Caki2 (cell line): ENCODE measurements at places on chromosomes 7 and 10. TPM values are rescaled to one million over a fixed set of nuclear protein-coding genes. Genes with fewer than 3 reads are reported as not detected.

GRCh38 chr10:12388671-12389070 is 39.3 kb downstream of the CAMK1D start:
- no peak for DNase-seq

DNA sequence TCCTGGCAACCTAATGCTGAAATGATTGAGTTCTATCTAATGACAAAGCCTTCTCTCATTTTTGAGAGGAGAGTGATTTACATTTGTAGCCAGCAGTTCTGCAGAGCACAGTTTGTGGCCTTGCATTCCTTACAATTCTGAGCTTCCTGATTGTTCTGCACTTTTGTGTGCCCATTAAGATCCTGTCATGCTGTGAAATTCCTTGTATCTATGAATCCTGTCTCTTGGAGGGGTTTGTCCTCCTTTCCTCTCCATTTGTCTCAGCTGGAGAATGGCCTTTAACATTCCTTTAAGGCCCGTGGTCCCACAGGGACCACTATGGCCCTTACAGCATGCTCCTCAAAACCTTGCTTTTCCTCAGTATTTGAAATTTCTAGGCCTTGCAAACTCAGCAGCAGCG is 10.4 kb downstream of the KLHL7 start:
- DNase-seq: no peak

DNA sequence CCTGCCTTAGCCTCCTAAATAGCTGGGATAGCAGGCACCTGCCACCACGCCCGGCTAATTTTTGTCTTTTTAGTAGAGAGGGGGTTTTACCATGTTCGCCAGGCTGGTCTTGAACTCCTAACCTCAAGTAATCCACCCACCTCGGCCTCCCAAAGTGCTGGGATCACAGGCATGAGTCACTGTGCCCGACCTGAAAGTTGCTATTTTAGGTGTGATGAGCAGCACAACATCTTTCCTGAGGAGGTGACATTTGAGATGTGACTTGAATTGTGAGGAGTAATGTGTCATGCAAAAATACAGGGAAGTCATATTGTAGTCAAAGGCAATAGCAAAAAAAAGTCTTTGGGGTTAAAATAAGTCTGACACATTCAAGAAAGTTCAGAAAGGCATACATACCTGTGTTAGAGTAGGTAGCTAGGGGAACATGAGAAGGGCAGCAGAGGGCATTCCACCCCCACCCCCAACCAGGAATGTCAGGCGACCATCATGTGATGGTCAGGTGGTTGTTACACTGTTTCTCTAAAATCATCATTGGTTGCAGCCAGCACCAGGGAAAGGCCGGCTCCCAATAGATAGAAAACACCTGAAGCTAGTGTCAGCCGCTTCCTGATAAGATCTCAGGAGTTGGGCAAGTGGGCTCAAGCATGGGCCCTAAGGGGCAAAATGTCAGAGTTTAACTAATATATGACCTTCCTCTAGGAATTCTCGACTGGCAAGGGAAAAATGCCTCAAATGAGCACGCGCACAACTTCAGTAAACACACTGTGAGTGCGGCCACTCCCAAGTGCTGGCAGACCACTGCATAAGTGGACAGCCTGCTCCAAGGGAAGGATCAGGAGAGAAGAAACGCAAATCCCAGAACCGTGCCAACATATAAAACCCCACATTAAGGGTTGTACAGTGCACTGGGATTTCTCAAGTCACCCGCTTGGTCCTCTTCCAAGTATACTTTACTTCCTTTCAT is at the start of gene TACC2:
TACC2 (plus strand) TSS at position 803 of the 964 bp plus-strand sequence. CDS start 32,819 bp downstream, outside the sequence.
- DNase-seq: no peak

- no peak for DNase-seq
Observed at GRCh38 chr7:155753446-155753965, 58.8 kb downstream of the SHH start.

DNA sequence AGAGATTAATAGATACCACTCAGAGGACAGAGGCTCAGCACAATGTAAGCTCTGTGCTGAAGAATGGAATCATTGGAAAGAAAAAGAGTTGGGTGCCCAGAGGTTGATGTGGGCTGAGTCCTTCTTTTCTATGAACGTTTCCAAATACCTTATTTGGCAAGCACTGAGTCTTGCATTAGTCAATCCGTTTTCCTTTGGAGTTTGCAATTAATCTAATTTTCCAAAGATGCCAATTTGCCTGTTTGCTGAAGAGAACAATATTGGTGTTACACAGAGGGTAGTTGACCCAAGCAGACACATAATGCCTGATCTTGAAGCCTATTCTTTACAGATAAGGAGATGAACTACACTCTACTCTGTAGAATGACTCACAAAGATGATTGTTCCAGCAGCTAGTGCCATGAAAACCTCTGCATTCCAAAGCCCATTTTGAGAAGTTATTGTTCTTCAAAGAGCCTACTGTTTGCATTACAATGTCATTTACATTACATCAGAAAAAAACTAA is 55.4 kb upstream of the MET start:
- no peak for DNase-seq

- DNase-seq: no peak
Observed at GRCh38 chr10:13092291-13093102, 7.5 kb upstream of the OPTN start.

DNA sequence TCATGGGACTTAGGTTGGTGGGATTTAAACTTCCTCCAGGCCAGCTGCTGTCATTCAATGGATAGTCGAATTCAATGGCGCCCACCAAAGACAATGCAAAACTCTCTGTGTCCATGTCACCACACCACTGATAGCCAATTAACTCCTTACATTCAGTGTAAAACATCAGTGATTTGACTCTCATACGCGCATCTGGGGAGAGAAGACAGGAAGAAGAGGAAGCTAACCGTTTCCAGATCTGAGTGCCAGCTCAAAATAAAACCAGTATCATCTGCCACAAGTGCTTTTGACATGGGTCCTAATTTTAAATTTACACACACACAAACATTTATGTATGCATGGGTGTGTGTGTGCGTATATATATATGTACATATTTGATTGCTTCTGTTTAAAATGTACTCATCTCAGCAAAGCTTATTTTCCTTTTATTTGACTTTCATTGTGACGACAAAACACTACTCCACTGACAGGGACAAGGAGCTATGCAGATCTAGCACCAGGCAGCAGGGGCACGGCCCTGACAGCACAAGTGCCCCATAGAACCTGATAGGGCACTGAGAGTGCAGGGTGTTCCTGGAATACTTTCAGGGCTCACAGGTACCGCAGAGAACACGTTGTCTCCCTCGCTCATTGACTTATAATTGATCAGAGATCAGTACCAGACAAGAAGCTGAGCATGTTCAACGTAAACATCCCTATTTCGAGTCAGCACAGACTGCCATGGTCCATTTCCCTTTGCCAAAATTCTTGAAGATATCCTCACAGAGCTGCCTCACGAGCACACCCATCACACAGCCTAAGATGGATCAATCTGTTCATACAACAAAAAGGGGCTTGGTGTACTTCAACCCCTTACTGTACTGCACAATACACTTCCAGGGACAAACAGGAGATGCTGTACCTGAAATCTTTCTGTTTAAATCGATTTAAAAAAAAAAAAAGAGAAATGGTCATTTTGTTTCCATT is 176.1 kb downstream of the COBL start:
- DNase-seq: no peak

- no peak for DNase-seq
Observed at GRCh38 chr10:96275685-96276418, 4.5 kb upstream of the BLNK start.

- peak; percentile 17 for DNase-seq
Observed at GRCh38 chr7:143331179-143331801, 15.4 kb downstream of the CLCN1 start.

GRCh38 chr7:30173058-30173897 is 38.5 kb downstream of the MTURN start:
- DNase-seq: no peak

DNA sequence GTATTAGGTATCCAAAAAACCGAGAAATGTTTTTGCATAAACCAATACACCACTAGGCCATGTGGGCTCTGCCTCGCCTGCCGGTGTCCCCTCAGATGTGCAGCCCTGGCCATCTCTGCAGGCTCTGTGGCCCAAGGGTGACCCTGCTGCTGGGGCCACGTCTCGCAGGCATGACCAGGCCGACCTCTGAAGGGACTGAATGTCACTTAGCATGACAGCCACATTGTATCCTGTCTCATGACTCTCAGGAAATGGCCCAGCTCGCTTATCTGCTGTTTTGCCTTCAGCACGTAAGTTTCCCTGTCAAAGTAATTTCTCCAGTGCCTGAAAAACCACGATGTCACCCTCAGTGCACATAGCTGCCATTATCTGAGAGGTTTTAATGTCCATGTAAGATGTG is 49.5 kb upstream of the ZNF32 start:
- peak; percentile 38 for DNase-seq

GRCh38 chr7:149071641-149072437 is 18.7 kb downstream of the ZNF786 start:
- no peak for DNase-seq

- DNase-seq: no peak
Observed at GRCh38 chr7:19552576-19552975, 156.3 kb downstream of the POLR1F start.

The CNPY1 gene
- total RNA-seq: not detected in 2 replicates

The HMX3 gene
- total RNA-seq: not detected in 2 replicates

The CALHM3 gene
- total RNA-seq: 0.47 TPM in 1 of 2 replicates, not detected in the other

The ZEB1 gene
- total RNA-seq: 10.3 and 20.4 TPM in 2 replicates

The NANOS1 gene
- 22.5 and 27.9 TPM in 2 replicates for total RNA-seq

The FEZF1 gene
- not detected in 2 replicates for total RNA-seq

The DOCK4 gene
- 3.5 and 9.5 TPM in 2 replicates for total RNA-seq

The ZNF679 gene
- total RNA-seq: not detected in 2 replicates

The CALML3 gene
- not detected in 2 replicates for total RNA-seq

The GFRA1 gene
- 8.2 and 10.5 TPM in 2 replicates for total RNA-seq

The TEX36 gene
- not detected in 2 replicates for total RNA-seq
